ENCODE measurements at places on chromosomes 3 and 15. TPM values are rescaled to one million over a fixed set of nuclear protein-coding genes. Genes with fewer than 3 reads are reported as not detected.

The PCSK6 gene
- 19.8 TPM for total RNA-seq

DNA sequence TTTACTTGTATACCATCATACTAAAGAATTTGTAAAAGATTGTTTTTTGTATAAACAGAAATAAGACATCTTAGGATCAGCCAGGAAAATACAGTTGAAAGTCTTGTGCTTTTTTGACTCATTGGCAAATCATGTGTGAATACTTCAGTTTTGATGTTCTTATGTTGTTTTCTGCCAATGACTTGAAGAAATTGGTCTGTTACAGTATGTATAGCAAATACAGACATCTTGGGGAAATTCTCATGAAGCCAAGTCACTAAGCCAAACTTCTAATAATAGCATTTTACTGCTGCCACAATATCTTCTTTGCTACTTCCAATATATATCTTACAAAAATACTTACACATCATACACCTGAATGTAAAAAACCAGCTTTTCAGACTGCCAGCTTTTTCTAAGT, 83.2 kb downstream of the DZIP3 start:
- no peak for DNase-seq

- DNase-seq: peak; percentile 28
Measured at GRCh38 chr3:126751611-126752302, 47.7 kb downstream of the CHCHD6 start.

- DNase-seq: no peak
Measured at GRCh38 chr15:79990280-79990996, 19.4 kb upstream of the BCL2A1 start.

DNA sequence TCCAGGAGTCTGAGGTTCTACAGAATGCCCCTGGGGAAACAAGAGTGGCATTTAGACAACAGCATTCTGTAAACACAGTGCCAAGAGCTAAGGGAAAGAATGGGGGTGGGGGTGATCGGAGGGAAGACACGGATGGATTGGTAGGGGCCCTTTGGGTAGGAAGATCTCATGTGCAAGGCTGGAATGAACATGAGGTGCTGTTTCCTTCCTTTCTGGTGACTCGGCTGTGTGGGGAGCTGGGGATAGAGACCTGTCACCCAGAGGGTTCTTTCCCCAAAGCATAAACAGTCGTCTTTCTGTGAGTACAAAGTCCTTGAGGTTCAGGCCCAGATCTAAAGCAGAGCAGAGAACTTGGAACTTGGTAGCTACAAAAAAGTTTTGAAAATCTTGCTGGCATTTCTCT, 11.7 kb downstream of the TPM1 start:
- DNase-seq: no peak

- DNase-seq: no peak
Measured at GRCh38 chr15:94704421-94704820, 473.1 kb downstream of the MCTP2 start.

The CD86 gene
- not detected for total RNA-seq

The TLR9 gene
- not detected for total RNA-seq

The RBP2 gene
- not detected for total RNA-seq

- no peak for DNase-seq
Measured at GRCh38 chr3:139291276-139292051, 52.4 kb upstream of the MRPS22 start.

The CADM2 gene
- total RNA-seq: not detected

The PFKFB4 gene
- total RNA-seq: 27.2 TPM

DNA sequence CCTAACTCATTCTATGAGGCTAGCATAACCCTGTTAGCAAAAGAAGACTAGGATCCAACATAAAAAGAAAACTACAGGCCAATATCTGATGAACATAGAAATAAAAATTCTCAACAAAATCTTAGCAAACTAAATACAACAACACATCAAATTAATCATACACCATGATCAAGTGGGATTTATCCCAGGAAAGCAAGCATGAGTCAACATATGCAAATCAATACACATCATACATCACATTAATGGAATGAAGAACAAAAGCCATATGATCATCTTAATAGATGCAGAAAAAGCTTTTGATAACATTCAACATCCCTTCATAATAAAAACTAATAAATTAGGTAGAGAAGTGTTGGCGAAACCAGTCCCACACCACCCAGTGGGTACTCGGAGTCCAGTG, 136.1 kb upstream of the MME start:
- no peak for DNase-seq

DNA sequence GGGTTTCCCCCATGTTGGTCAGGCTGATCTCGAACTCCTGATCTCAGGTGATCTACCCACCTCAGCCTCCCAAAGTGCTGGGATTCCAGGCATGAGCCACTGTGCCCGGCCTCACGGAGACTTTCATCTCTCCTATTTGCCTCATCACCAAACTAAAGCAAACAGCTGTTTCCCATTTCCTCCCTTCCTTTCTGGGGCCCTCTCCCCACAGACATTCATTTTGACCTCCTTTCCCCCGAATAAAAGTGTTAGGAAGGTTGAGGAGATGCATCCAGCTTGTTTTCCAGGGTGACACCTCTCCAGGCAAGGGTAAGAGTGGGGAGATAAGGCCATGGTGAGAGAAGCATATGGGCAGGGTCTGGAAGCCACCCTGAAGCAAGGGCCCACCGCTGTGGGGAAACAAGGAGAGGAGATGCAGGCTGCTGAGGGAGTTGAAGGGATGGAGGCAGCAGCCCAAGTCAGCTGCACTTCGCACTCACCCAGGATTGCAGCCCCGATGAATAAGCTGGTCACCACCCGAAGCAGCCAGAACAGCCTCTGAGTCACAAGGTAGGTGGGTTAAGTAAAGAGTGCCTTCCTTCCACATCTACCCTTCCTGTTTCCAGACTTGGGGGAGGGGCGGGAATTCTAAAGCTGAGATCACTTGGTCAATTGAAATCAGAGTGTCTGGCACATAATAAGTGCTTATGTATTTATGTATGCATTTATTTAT, 7.7 kb downstream of the DUOXA2 start:
- peak; percentile 92 for DNase-seq

DNA sequence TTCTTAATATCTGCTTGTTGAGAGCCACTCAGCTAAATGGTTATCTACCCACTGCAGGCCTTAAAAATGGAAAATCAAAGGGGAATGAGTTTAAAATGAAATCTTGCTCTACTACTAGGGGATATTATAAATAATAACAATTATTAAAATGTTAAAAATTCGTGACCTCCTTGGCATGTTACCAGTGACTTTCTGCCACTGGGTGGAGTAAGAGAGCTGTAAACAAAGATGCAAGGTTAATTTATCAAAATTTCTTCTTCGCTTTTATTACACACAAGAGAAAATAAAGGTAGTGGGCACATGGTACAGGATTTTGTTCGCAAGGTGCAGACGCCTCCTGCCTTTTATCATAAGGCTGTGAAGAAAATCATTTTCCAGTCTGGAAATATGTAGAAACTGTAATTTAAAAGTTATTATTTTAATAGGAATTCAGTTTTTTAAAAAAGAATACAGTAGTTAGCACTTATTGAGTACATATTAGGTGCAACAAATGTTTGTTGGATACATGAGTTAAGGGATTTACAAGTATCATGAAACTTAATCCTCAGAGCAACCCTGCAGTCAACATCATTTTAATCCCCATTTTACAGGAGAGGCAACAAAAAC, 272.6 kb downstream of the SUCLG2 start:
- no peak for DNase-seq

DNA sequence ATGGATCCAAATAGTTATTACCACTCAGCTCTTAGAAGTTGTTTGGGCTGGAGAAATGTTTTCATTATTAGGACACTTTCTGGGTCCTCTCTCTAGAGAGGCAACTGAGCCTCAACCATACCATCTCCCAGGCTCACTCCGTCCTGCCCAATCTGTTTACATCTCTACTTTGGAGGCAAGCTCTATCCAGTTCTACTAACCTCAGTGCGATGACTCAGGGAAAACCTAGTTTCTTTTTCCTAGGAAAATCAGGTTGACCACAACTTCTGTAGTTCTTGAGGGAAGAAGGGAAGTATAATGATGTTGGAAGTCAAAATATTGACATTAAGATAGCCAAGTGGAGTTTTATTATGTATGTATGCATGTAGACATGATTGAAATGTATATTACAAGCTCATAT, 40.4 kb downstream of the LPP start:
- peak; percentile 67 for DNase-seq

GRCh38 chr15:95194746-95195145, 963.4 kb downstream of the MCTP2 start:
- DNase-seq: no peak

The FOXP1 gene
- total RNA-seq: 42.9 TPM

GRCh38 chr3:71327936-71328335, 255.6 kb downstream of the FOXP1 start:
- no peak for DNase-seq

The CRELD1 gene
- total RNA-seq: 0.27 TPM

The CCR4 gene
- total RNA-seq: not detected

DNA sequence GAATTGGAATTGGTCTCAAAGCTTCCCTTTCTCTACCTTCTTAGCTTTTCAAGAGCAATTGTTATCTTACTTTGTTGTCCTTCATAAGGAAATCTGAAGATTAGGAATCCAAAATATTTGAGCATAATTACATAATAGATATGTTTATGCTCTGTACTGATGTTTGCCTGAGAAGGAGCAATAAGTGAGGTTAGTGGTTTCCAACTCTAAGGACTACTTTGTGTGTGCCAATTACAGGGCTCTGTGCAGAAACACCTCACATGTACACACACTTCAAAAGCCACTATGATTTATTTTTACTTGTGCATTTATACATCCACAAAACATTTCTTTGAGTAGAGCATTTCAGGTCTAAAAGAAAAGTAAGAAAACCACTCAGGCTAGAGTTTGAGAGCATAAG, 49.9 kb downstream of the MME start:
- no peak for DNase-seq

DNA sequence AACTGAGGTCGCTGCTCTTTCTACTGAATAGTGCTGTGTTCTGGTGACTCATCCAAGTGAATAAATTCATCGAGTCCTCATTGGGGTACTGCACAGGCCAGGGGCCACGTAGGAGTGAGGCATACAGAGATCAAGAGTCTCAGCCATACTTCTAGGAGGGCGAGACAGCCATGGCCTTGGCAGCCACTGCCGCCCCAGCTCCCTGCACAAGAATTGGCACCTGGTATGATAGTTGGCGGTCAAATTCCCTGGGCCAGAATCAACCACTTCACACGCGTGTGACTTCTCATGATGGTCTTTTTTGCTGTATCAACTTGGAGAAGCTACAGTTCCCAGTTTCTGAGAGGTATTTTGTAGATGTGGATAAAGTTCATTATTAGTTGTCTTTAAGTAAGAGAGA, 161.6 kb downstream of the OSBPL10 start:
- no peak for DNase-seq

- DNase-seq: no peak
Measured at GRCh38 chr3:196186651-196187573, 24.3 kb downstream of the ZDHHC19 start.

DNA sequence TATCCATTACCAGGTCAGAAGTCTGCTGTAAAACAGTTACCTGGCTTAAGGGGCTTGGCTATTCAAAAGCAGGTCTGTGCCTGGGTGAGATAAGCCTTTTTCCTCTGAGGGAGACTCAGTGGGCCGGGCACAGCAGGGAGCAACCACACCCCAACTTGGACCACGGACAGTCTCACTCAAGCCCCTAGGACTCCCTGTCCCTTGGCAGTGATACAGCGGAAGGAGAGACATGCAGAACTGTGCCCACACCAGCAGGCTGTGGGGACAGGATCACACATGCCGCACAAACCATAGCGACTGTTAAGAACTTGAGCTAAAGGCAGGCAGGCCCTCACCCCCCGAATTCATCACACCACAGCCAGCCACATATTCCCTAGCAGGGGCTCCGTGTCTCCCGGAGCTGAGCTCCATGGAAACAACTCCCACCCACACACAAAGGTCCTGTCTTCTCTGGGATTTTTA, 2.8 kb upstream of the GP5 start:
- DNase-seq: no peak

DNA sequence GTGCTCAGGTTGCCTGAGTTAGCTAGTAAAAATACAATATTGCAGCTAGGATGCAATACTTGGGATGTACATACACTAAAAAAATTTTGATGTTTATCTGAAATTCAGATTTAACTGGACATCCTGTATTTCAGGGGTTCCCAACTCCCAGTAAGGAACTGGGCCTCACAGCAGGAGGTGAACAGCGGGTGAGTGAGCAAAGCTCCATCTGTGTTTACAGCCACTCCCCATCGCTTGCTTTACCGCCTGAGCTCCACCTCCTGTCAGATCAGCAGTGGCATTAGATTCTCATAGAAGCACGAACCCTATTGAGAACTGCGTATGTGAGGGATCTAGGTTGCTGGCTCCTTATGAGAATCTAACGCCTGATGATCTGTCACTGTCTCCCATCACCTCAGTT, 285.1 kb upstream of the PROK2 start:
- no peak for DNase-seq

GRCh38 chr3:157154563-157155330, 5.2 kb downstream of the CCNL1 start:
- DNase-seq: no peak

The AMOTL2 gene
- 197 TPM for total RNA-seq

DNA sequence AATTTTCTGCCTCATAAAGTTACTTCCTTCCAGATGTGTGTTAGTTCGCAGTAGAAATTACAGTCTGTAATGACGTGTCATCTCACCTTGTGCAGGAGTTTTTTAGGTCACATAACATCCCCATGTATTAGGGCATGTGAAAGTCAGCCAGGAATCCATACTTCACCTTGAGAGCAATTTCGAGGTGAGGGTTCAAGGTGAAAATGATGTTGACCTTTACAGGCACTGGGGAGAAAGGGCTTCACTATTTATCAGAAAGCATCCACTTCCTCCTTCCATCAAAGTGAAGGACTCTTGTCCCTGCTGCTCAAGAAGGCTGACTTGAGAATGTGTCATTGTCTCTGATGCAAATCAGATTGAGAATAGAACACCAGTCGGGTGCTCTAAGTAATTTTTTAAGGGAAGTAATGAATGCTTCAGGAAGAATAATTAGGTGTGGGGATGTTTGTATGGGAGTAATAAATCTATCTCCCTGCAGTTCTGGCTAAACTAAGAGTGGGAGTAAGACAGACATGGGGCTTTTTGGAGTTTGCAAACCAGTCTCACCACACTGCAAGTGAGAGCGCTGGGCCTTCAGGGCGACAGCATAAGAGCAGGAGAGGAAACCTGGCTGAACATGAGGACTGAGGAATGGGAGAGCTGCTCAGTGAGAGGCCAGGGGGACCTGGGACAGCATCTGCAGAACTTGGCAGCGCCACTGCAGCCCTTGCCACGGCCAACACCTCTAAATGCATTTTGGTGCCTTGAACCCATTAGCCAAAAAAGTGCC, 85.9 kb upstream of the IL12A start:
- DNase-seq: no peak

The EXOG gene
- 8.8 TPM for total RNA-seq

Data from HT1080 (cell line).